ENCODE measurements at places on chromosomes 1 and 21.

DNA sequence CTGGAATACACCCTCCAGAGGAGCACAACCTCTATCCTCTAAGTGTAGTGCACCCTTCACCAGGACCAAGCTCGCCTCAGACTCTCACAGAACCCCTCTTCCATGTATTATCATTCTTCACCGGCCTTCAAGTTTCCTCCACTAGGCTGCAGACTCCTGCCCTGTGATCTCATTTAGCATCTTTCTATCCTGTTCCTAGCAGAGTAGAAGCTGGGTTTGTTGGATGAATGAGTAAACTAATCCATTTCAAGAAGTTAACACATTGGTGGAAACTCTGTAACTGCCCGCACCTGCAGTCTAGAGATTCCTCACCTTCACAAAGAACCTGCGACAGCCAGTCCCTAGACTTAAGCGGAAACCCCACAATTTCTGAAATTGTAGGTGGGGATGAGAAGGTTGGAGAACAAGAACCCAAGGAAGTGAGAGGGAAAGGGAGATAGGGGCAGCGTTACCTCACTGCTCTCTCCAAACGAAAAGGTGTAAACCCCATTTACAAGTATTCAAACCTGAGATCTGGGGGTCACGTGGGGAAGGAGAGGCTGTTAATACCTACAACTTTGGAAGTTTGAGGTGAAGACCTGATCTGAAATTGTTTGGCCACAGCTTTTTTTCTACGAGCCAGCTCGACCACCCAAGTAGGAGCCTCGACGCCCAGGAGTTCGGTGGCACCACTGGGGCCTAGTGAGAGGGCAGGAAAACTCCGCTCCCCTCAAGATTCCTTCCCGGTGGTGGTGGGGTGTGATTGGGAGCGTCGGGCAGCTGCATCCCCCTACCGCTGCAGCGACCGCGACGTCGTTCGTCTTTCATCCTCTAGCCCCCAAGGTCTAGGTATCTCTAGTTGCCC lies 1.2 kb downstream of the PTPN14 start:
- DNase-seq, result peak; percentile 63

DNA sequence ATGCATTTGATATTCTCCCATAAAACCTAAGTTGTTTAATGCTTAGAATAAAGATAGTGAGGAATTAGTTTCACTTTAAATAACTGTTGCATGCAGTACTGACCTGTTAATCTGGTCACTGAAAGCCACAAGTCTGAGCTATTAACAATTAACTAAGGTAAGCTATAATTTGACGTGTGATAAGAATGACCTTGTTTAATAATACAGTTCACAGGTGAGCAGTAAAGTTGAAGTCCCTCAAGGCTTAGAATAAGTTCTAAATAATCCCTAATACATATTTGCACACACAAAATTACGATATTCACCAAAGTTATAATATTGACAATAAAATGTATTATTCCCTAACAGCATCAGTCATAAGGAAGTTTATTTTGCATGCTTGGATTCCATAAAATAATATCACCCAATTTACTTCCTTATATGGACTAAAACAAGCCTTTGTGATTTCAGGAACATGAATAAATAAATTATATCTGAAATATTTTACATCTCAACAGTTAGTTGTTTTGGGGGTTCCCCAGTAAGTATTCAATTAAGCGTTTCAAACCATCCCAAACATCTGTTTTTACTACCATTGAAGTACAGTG lies 70.6 kb upstream of the CHRM3 start:
- no peak for DNase-seq

- no peak for DNase-seq
Measured at GRCh38 chr1:58710190-58711085, 10.6 kb upstream of the MYSM1 start.

DNA sequence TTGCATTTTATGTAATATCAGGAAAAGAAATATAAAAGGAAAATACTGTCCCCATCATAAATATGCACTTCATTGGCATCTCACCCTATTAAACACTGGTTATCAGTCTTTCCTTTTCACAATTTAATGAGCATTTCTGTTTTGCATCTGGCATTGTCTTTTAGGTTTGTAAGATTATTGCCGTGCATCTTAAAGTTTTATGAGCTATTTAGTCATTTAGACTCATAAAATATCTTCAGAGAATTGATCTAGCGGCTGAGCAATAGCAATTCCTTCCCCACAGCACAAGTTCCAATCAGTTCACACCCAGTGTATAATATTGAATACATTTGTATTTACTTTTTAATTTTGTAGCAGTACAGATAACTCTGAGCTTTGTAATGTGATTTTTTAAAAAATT lies 112.3 kb upstream of the C1orf105 start:
- DNase-seq, result no peak

- no peak for DNase-seq
Measured at GRCh38 chr1:2796890-2797740, 4.4 kb downstream of the TTC34 start.

DNA sequence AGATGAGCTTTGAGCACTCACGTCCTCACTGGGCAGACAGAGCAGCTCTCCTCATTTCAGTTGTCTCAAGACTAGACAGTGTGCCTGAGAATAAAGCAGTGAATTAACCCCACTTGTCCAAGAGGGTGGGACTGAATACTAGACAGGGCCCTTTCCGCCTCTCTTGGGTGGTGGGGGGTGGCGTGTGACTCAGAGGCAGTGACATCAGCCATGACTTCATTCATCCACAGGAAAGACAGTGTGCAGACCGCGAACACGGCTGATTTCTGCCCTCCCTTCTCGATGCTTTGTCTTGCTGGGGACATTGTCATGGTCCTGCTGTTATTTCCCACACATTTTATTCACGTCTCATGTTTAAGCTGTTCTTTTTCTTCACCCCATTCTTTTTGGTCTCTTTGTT lies 64.9 kb downstream of the FGGY start:
- DNase-seq, result no peak

DNA sequence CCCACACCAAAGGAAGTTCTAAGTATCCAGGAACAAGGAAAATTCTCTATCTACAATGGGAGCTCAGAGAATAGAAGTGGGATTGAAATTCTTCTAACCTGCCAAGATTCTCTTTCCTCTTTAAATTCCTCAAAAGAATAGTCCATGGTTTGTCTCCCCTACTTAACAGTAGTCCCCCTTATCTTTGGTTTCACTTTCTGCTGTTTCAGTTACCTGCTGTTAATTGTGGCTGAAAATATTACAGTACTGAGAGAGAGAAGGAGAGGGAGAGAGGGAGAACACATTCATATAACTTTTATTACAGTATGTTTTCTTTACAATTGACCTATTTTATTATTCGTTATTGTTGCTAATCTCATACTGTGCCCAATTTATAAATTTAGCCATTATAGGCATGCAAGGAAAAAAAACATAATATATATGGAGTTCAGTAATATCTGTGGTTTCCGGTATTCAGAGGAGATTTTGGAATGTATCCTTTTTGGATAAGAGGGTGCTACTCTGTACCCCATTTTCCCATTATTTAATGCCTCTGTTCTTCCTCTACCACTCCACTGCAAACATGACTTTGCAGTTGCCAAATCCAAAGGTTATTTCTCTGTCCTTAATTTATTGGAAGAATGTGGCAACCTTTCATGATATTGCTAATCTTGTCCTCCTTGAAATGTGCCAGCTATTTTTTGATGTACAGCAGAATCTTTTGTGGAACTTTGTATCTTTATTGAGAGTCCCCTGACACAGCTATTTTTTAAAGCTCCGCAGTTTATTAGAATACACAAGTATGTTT lies 68.0 kb downstream of the USP25 start:
- no peak for DNase-seq

All from HCEC 1CT (cell line).